Stimulated activated CD8-positive, alpha-beta memory T cell treated with anti-CD3 and anti-CD28 coated beads, Interleukin-4, amount 100 ng/mL, for 48 hours (primary cell): ENCODE measurements at places on chromosomes 4 and X.

DNA sequence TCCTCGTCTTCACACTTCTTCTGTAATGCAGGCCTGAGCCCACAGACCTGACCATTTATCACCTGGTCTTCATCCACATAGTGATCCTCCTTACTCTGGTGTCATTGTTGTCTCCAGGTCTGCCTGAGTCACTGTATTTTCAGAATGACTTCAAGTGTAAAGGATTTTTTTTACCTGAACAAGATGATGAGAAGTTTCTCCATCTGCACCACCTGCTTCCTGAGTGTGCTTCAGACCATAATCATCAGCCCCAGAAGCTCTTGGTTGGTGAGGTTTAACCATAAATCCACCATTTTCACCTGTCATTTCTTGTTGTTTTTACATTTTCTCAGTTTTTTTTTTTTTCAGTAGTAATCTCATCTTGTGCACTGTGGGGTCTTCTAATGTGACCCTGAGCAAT lies 39.0 kb downstream of the WDR13 start:
- DNase-seq, result no peak

DNA sequence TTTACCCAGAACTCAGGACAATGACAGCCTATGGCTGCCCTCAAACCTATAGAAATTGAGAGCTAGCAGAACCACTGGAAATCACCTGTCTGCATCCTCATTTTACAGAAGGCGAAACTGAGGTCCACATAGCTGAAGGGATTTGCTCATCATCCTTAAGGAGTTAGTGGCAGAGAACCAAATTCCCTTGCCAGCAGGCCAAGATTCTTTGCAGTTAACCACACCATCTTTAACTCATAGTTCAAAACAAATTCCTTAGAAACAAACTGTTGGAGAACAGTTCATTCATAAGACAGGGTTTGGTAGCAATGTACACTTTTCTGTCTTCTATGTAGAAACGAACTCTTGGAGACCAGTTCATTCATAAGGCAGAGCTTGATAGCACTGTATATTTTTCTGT lies 37.9 kb upstream of the RAP2C start:
- no peak for DNase-seq

- no peak for DNase-seq
Measured at GRCh38 chrX:68114573-68115129, 318.6 kb downstream of the OPHN1 start.

DNA sequence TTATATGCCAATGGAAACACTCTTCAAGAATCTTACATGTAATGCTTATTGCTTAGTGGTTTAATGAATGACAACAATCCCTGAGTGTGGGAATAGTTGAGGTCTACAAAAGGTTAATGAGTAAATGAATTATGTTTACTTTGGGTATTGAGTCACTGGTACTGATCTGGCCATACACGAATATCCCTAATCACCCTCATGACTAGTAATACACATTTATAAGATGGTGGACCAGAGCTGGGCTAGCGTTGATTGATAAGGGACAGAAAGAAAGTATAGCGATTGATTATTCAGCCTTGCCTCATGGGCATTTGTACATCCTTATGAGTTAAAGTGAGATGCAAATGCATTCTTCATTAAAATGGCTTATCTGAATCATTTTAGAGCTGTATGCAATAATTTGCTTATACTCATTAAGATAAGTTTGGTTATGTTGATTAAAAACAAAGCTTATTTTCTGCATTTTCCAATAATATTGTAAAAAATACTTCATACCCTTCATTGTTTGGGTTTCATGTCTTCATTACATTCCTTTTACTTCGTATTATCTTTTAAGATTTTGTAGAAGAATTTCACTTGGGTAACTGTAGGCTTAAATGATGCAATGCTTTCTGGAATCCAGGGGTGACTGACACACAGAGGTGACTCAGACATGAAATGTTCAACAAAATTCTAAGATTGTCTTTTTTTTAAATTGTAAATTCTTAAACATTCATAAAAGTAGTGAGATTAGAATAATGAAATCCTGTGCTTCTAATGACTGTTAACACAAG lies 47.4 kb downstream of the FGF2 start:
- no peak for DNase-seq

GRCh38 chrX:86133761-86134160 lies 14.5 kb upstream of the DACH2 start:
- no peak for DNase-seq

GRCh38 chr4:10182446-10183424 lies 66.1 kb upstream of the WDR1 start:
- peak; percentile 32 for DNase-seq

GRCh38 chr4:76426272-76426671 lies 5.3 kb upstream of the CCDC158 start:
- DNase-seq, result no peak
